ENCODE measurements at places on chromosomes 13 and 19.

GRCh38 chr19:11092181-11092538, 2.9 kb downstream of the LDLR start:
- no peak for DNase-seq

- DNase-seq = no peak
Measured at GRCh38 chr19:40416918-40417642, 3.9 kb upstream of the PRX start.

- no peak for DNase-seq
Measured at GRCh38 chr19:50563597-50563996, 4.6 kb downstream of the LRRC4B start.

DNA sequence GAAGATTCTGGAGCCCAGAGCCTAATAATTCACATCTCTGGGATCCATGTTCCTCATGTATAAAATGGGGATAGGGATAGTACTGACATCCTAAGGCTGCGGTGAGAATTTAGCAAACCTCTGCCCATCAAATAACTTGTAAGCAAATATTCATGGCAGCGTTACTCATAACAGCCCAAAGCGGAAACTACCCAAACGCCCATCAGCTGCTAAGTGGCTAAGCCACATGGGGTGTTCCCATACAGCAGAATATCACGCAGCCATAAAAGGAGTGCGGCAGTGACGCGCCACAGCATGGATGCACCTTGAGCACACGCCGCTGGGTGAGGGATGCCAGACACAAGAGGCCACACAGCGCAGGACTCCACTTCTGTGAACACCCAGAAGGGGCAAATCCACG, 19.7 kb downstream of the VRK3 start:
- no peak for DNase-seq

DNA sequence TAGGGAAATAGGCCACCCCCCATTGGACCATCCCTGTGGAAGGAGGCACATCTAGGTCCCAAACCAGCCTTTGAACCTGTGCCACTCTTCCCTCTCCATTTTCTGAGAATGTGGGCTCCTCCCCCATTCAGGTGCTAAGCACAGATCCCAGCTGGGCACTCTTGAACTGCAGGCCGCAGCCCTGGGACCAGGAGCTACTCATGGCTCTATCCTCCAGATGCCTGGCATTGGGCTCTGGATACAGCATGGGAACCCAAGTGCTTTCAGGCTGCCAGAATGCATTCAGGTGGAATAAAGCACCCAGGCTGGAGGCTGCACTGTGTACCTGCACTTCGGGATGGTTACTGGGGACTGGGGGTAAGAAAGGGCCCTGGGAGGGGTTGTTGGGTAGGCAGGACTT, 1372.3 kb upstream of the SPRY2 start:
- DNase-seq = no peak

- DNase-seq = no peak
Measured at GRCh38 chr13:32036757-32037156, 5.2 kb downstream of the FRY start.

- no peak for DNase-seq
Measured at GRCh38 chr13:67841071-67841470, 610.9 kb upstream of the PCDH9 start.

- no peak for DNase-seq
Measured at GRCh38 chr13:41641429-41641828, 184.1 kb downstream of the RGCC start.

- no peak for DNase-seq
Measured at GRCh38 chr13:109154146-109154545, 524.7 kb downstream of the MYO16 start.

DNA sequence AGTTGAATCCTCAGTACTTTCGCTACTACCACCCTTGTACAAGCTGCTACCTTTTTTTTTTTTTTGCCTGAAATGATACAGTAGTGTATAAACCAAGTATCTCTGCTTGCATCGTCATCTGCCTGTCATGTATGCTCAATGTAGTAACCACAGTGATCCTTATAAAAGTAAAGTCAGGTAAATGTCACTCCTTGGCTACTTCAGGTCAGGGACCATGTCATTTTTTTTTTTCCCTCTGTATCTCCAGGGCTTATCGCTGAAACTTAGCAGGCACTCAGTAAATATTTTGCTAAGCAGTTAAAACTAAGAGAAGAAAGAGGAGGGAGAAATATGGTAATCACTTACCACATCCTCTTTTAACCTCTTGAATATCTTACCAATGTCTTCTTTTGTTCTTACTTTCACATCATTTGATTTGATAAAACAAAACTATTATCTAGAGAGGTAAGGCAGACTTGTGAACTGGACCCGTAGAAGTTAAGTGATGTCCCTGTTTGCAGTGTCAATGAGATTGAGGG, 96.8 kb upstream of the KLF12 start:
- DNase-seq = no peak

DNA sequence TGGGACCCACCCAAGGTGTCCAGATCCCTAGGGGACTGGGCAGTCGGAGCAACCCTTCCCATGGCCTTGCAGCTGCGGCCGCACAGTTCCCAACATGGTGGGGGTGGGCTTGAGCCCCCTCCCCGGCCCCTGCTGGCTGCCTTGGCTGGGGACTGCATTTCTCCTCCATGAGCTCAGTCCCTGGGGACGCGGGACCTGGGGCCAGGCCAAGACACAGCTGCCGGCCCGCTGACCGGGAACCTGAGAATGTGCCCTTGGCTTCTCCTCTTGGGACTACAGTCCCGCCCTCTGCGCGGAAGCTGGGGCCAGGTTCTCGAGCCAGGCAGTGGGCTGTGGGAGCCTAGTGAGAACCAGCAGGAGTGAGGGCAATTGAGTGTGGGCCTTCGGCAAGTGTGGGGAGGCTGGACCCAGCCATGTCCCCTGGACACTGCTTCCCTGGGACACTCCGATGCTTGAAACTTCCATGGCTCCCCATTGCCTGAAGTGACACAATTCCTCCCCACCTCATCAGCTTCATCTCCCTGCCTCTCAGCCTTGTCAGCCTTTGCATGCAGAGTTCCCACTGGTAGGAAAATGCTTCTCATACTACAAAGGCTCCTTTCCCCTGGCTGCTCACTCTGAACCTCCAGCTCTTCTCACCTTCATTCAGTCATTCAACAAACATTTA, 13.1 kb upstream of the NOTCH3 start:
- no peak for DNase-seq

- DNase-seq = no peak
Measured at GRCh38 chr19:41398050-41398418, 416 bp downstream of the BCKDHA start.

GRCh38 chr13:87107651-87108050, 563.5 kb upstream of the SLITRK5 start:
- no peak for DNase-seq

- DNase-seq = no peak
Measured at GRCh38 chr19:39917561-39918182, 16.8 kb downstream of the FCGBP start.

GRCh38 chr13:45786293-45786920, 65.1 kb downstream of the SIAH3 start:
- DNase-seq = no peak

GRCh38 chr13:76474966-76475365, 411.2 kb downstream of the KCTD12 start:
- no peak for DNase-seq

- DNase-seq = no peak
Measured at GRCh38 chr19:7263521-7263920, 30.7 kb downstream of the INSR start.

Measured in activated gamma-delta T cell treated with Interleukin-2 at 50 U/mL for 16 hours (primary cell).